Activated CD4-positive, alpha-beta memory T cell treated with anti-CD3 and anti-CD28 coated beads, Interleukin-2, amount 10 ng/mL, durations not matched to agents 7 days and 5 days (primary cell): ENCODE measurements at places on chromosomes 5 and 9.

GRCh38 chr9:69186841-69187611 is 12.9 kb downstream of the TJP2 start:
- no peak overlapping the region for H3K4me3 ChIP-seq
- no peaks in the 10 kb centered on the region for H3K27me3 ChIP-seq
- H3K27ac ChIP-seq = no peak overlapping the region
- peaks cover 43% of the 10 kb centered on the region for H3K4me1 ChIP-seq
- H3K36me3 ChIP-seq = peaks cover 22% of the 10 kb centered on the region
- DNase-seq = no peak

- H3K27ac ChIP-seq = no peak overlapping the region
- H3K36me3 ChIP-seq = no peaks in the 10 kb centered on the region
- H3K4me3 ChIP-seq = no peak overlapping the region
- no peak for DNase-seq
- peaks cover 9% of the 10 kb centered on the region for H3K4me1 ChIP-seq
Measured at GRCh38 chr5:84378420-84378819, 6.3 kb downstream of the EDIL3 start.

DNA sequence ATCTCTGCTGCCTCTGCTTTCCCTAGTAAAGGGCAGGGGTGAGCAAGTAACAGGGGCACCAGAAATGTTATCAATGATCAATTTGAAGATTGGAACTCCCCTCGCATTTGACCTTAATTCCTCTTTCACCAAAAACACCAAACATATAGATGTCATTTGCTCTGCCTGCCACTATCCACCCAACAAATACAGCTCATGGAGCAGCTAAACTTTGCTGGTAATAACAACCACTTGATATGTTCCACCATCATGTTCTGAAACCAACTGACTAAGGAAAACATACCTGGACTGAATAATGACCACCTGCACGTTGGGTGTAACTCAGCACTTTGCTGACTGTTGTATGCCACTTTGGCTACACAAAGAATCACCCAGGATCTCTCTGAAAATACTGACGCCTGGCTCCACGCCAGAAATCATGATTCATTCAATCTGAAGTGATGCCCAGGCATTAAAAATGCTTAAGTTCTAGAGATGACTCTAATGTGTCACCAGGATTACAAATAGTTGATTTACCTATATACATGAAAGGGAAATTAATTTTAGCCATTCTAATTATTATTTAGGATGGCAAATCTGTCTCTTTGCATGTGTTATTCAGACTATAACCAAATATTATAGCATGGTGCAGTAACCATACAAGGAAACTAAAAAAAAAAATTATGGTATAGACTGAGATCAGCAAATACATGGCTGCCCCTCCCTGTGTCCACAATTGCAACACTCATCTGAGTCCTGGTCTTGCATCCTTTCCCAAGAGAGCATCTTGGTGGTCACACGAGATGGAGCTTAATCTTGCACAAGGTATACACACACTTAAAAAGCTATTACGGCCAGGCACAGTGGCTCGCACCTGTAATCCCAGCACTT is 43.1 kb upstream of the TTC39B start:
- H3K4me3 ChIP-seq = no peak overlapping the region
- no peak overlapping the region for H3K27ac ChIP-seq
- no peak for DNase-seq
- H3K27me3 ChIP-seq = no peaks in the 10 kb centered on the region

- no peak overlapping the region for H3K4me3 ChIP-seq
- DNase-seq = no peak
- H3K36me3 ChIP-seq = no peaks in the 10 kb centered on the region
- no peak overlapping the region for H3K27ac ChIP-seq
Measured at GRCh38 chr9:70119786-70120185, 76.1 kb downstream of the MAMDC2 start.

DNA sequence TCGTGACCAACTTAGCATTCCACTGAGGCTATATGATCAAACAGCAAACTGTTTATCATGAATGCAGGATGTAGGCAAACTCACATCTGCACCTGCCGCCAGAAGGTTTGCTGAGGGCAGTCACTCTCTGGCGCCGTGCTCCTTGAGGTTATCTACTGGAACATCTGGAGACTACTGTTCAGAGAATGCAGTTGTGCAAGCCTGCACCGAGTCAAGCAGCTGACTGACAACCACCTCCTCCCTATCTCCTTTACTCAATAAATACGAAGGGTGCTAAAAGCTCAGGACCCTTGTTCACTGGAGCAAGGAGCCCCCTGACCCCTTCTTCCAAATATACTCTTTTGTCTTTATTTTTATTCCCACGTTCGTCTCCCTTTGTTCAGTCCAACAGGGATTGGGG is 27.1 kb downstream of the CCDC125 start:
- no peak overlapping the region for H3K27ac ChIP-seq
- H3K4me3 ChIP-seq = no peak overlapping the region
- DNase-seq = no peak
- H3K27me3 ChIP-seq = no peaks in the 10 kb centered on the region
- peaks cover 49% of the 10 kb centered on the region for H3K36me3 ChIP-seq
- no peaks in the 10 kb centered on the region for H3K4me1 ChIP-seq

DNA sequence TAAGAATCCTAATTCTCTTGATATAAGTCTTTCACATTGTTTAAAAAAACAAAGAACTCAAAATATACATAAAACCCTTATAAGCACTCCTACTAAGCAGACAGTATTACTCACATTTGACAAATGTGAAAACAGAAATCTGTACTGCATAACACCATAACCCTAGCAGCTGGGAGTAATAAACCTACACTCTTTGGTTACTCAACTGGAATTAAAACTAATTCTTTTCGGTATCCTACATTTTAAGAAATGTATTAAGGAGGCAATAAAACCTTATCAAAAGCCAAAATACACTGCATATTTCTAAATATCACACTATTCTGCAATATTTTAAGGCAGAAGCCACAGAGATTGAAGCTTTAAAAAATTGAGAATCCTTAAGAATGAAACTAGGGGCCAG is 6.8 kb downstream of the AUH start:
- no peak overlapping the region for H3K27ac ChIP-seq
- H3K36me3 ChIP-seq = peaks cover 78% of the 10 kb centered on the region
- no peak for DNase-seq
- H3K4me1 ChIP-seq = peaks cover 74% of the 10 kb centered on the region

DNA sequence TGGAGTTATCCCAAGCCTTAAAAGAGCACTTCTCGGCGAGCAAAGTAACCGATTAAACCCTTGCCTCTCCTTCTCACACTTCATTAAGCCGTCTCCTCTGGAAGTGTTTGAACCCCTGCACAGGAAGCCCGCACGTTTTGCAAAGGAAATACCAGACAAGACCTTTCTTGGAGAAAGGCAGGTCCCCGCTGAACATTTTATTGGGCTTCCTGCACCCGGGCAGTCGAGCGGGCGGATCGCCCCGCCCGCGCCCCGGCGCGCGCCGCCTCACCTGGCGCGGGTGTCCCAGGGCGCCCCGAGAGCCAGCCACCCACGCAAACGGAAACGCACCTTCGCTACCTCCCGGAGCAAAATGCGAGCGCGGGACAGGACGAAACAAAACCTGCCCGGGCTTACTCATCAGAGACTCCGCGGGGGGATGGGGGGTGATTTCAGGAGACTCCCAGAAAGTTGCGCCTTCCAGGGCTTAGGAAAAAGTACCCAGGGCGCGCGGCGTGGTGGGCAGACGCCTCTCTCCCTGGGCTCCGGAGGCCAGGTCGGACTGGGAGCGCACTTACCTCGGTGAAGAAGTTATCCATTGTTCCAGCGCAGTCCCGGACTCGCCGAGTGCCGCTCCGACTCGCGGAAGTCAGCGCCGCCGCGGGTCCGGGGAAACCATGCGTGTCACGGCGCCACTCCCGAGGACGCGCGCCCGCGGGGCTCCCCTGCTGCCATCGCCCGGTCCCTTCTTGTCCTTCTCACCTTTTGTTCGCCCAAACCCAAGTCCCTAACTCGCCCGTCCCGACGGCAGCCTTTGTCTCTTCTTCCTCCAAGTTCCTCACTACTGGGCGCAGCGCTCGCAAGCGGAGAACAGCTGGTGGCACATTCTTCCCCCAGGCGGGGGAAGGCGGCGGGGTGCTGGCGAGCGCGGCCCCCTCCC is 598 bp downstream of the MYO10 start:
- H3K4me3 ChIP-seq = peak overlapping the region; percentile 60
- H3K36me3 ChIP-seq = no peaks in the 10 kb centered on the region
- no peak overlapping the region for H3K27ac ChIP-seq
- peak; percentile 16 for DNase-seq
- peaks cover 11% of the 10 kb centered on the region for H3K4me1 ChIP-seq

DNA sequence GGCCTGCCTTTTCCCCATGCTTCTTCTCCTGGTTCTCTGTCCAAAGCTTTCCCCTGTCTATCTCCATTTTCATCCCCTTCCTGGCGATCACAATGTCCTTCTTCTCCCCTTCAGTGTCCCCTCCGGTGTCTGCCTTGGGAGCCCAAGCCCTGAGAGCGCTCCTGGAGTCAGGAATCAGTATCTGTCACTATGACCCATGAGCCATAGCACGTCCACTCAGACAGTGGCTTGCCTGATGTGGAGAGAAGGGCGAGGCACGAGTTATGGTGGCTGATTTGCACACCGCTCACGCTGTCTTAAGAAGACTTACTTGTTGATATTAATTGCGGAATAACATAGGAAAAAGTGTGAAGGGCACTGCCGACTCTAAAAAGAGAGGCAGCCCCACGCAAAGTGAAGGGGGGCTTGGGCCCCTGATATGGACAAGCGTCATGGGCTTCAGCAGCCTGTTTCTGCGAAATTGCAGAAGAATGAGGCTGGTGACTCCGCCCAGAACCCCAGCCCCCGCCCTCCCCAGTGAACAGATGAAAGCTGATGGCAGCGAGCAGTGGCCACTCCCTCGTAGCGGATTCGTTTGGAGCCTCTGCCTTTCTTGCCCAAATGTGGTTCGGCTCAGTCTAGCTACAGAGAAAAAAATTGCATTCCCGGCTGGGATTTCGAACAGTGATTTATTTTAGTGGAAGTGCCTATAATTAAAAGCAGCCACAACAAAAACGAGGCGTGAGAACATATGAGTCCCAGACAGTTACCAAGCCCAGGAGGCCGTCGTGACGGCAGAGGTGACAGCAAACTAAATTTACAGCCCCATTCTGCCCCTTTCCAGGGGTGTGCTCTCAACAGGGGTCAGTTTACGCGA is 149.8 kb downstream of the ICE1 start:
- H3K36me3 ChIP-seq = no peaks in the 10 kb centered on the region
